ENCODE measurements at places on chromosomes 3 and 15.

GRCh38 chr3:13666781-13667709, 118.1 kb downstream of the FBLN2 start:
- DNase-seq: no peak

- DNase-seq: no peak
These were observed 508.0 kb downstream of the FOXP1 start for GRCh38 chr3:71075494-71075893.

GRCh38 chr3:129505341-129505740, 23.1 kb upstream of the RHO start:
- no peak for DNase-seq

GRCh38 chr15:94238539-94239118, 7.3 kb downstream of the MCTP2 start:
- DNase-seq: no peak

Data from stimulated activated CD4-positive, alpha-beta T cell treated with anti-CD3 and anti-CD28 coated beads, Interleukin-15, amount 100 ng/mL, for 48 hours (primary cell).